GM23338 (cell line): ENCODE measurements at places on chromosomes 7 and 10. TPM values are rescaled to one million over a fixed set of nuclear protein-coding genes. Genes with fewer than 3 reads are reported as not detected.

TSPAN12 gene
- 11.7 and 14.7 TPM in 2 replicates for total RNA-seq

UBE2D4 gene
- 6.1 and 8.4 TPM in 2 replicates for total RNA-seq

PLAU gene
- total RNA-seq, result 13.3 and 14.5 TPM in 2 replicates

IFRD1 gene
- 73.6 TPM in 2 replicates for total RNA-seq
